ENCODE measurements at places on chromosomes 7 and 10.

DNA sequence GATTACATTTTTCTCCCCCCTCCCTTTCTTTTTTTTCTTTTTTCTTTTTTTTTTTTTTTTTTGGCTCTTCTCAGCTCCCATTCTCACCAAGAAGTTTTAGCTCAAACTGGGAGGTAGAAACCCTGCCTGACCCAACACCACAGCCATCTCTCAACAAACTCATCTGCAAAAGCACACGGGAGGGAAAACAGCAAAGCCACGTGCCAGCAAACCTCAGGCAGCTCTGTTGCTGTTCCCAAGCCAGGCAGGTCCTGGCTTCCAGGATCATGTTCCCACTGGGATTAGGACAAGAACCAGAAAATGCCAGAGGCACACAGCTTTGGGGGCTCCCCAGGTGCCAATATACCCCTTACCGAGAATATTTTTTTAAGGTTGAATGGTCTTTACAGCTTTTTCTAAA is 56.7 kb downstream of the ITIH5 start:
- no peaks in the 10 kb centered on the region for H3K36me3 ChIP-seq
- no peak for DNase-seq
- no peaks in the 10 kb centered on the region for H3K27me3 ChIP-seq
- H3K27ac ChIP-seq, result peak overlapping the region; percentile 45
- peaks cover 24% of the 10 kb centered on the region for H3K4me1 ChIP-seq

GRCh38 chr10:113547426-113547825 is 5.4 kb upstream of the HABP2 start:
- no peak for DNase-seq
- no peaks in the 10 kb centered on the region for H3K36me3 ChIP-seq
- peaks cover 6% of the 10 kb centered on the region for H3K27me3 ChIP-seq
- H3K4me3 ChIP-seq, result no peak overlapping the region
- H3K4me1 ChIP-seq, result no peaks in the 10 kb centered on the region

GRCh38 chr7:105640956-105641810 is 59.9 kb upstream of the EFCAB10 start:
- no peaks in the 10 kb centered on the region for H3K27me3 ChIP-seq
- DNase-seq, result no peak
- H3K4me1 ChIP-seq, result peaks cover 8% of the 10 kb centered on the region
- no peak overlapping the region for H3K4me3 ChIP-seq
- peaks cover 59% of the 10 kb centered on the region for H3K36me3 ChIP-seq

DNA sequence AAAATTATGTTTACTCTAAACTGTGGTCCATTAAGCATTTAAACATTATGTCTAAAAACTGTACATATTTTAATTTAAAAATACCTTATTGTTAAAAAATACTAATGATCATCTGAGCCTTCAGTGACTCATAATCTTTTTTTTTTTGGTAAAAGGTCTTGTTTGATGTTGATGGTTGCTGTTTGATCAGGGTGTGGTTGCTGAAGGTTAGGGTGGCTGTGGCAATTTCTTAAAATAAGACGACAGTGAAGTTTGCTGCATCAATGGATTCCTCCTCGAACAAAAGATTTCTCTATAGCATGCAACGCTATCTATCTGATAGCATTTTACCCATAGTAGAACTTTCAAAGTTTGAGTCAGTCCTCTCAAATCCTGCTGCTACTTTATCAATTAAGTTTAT is 180.0 kb upstream of the AHR start:
- no peaks in the 10 kb centered on the region for H3K4me1 ChIP-seq
- H3K27me3 ChIP-seq, result no peaks in the 10 kb centered on the region
- H3K27ac ChIP-seq, result no peak overlapping the region
- no peaks in the 10 kb centered on the region for H3K36me3 ChIP-seq

DNA sequence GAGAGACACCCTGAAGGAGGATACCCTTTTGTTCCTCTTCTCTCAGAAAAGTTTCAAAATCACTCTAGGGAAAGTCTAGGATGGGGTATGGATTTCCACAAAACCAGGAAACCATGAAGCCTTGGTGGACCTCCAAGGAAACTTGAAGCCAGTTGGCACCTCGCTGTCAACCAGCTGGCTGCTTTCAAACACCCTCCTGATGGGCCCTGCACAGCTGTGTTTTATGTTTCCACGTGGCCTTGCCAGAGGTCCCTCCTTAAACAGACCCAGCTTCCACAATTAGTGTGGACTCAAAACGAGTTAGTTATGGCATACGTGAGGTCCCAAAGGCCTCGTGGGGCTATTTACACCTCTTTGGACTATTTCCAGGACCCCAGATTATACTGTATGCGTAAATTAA is 5.9 kb downstream of the PPP1R3A start:
- H3K4me3 ChIP-seq, result peak overlapping the region; percentile 64
- peaks cover 3% of the 10 kb centered on the region for H3K36me3 ChIP-seq
- H3K4me1 ChIP-seq, result peaks cover 6% of the 10 kb centered on the region
- peak overlapping the region; percentile 2 for H3K27ac ChIP-seq
- H3K27me3 ChIP-seq, result no peaks in the 10 kb centered on the region
- no peak for DNase-seq

DNA sequence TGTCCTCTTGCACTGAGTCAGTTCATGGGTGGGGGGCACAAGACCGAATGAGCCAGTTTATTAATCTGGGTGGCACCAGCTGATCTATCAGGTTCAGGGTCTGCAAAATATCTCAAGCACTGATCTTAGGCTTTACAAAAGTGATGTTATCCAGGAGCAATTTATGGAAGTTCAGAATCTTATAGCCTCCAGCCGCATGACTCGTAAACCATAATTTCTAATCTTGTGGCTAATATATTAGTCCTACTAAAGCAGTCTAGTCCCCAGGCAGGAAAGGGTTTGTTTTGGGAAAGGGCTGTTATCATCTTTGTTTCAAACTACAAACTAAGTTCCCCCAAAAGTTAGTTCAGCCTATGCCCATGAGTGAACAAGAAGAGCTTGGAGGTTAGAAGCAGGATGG is 33.9 kb downstream of the AKR1C8 start:
- no peaks in the 10 kb centered on the region for H3K27me3 ChIP-seq
- H3K36me3 ChIP-seq, result no peaks in the 10 kb centered on the region
- H3K4me3 ChIP-seq, result no peak overlapping the region
- no peak overlapping the region for H3K27ac ChIP-seq
- no peak for DNase-seq
- no peaks in the 10 kb centered on the region for H3K4me1 ChIP-seq
